ENCODE measurements at places on chromosomes 13 and 19.

GRCh38 chr13:34371645-34372395, 553.9 kb downstream of the RFC3 start:
- DNase-seq: no peak

GRCh38 chr13:27170516-27171243, 931 bp downstream of the USP12 start:
- DNase-seq: peak; percentile 71

DNA sequence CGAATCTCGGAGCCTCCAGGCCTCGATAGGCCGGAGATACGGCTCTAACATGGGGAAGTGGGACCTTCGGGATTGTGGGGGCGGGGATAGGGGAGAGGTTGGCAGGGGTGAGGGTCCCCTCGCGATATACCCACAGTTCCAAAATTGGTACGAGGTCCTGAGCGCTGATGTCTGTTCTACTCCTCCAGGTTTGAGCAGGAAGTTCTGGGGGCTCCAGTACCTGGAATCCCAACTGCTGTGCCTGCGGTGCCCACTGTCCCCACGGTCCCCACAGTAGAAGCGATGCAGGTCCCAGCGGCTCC, 447 bp downstream of the RBM42 start:
- DNase-seq: no peak

DNA sequence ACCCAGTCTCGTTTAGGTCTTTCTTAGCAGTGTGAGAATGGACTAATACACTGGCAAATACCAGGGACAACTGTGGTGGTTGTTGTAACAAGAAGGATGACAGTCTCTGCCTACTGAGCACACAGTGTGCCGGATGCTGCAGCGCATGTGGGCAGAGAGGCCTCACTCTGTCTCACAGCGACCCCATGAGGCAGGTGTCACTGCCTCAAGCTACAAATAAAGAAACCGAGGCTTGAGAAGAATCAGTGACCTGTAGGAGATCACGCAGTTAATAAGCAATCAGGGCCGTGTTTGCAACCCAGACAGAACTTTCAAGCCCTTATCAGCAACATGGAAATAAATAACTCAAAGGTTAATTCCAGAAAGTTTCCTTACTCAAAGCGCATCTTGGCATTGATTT, 40.5 kb upstream of the GAS6 start:
- DNase-seq: no peak

DNA sequence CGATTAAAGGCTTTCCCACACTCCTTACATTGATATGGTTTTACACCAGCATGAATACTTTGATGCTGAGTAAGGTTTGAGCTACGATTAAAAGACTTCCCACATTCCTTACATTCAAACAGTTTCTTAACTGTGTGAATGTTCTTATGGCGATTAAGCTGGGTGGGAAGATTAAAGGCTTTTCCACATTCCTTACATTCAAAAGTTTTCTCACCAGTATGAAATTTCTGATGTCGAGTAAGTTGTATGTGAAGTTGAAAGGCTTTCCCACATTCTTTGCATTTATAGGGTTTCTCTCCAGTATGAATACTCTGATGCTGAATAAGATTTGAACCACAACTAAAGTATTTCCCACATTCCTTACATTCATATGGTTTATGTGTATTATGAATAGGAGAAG, 20.0 kb downstream of the ZNF780B start:
- no peak for DNase-seq

GRCh38 chr19:43441716-43442115, 23.7 kb downstream of the LYPD3 start:
- DNase-seq: no peak

GRCh38 chr13:30431269-30431940, 9.1 kb downstream of the UBE2L5 start:
- DNase-seq: peak; percentile 22

GRCh38 chr19:53908935-53909415, at the start of gene CACNG7:
CACNG7 (plus strand) TSS chr19:53909278; CDS start chr19:53912832, 3,554 bp downstream.
- no peak for DNase-seq

GRCh38 chr19:887072-887471, 5.9 kb downstream of the MED16 start:
- DNase-seq: peak; percentile 80

GRCh38 chr13:40161931-40162330, 504.5 kb downstream of the FOXO1 start:
- DNase-seq: no peak

- no peak for DNase-seq
Measured at GRCh38 chr13:32107474-32107873, 75.9 kb downstream of the FRY start.

- DNase-seq: no peak
Measured at GRCh38 chr19:23283925-23284324, 33.7 kb upstream of the ZNF724 start.

- peak; percentile 34 for DNase-seq
Measured at GRCh38 chr13:95784900-95785290, 108.0 kb downstream of the DNAJC3 start.

GRCh38 chr13:100234524-100235136, 145.7 kb downstream of the PCCA start:
- DNase-seq: peak; percentile 47

DNA sequence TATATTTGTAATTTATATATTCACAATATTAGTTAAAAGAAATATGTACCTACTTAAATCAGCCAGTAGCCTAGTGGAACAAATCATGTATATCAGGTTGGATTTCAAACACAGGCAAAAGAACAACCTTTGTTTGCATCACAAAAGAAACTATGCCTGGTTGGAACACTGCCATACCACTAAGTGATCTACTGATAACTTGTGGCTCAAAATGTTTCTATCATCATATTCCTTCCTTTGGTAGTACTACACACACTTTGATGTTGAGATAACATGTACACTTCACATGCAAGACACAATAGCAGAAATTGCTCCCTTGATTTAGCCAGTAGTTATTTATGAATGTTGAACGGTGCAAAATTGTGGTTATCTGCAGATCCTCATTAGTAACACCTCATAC, 146.0 kb upstream of the GPC6 start:
- peak; percentile 57 for DNase-seq

GRCh38 chr13:84684048-84684662, 801.9 kb upstream of the SLITRK1 start:
- no peak for DNase-seq

DNA sequence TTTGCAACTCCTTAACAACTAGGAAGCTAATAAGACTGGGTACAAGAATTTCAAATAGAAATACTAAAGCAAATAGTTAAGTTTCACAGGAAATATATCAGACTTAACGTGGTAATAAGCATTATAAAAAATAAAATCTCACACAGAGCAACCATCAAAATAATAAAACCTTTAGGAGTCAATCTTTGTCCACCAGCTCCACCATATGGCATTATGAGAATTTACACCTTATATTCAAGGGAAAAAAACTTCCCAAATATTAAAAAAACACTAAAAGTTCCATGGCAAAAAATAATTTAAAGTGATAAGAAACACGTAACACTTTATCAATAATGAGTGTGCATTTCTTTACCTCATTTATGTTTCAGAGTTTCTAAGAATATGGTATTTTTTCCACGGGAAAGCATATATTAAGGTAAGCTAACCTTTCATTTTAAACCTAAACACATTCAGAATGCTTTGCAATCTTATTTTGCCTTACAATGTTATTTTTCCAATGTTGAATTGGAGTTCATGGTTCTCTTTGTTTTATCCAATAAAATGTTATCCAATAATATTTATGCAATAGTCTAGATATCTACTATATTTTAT, 423.2 kb upstream of the SGCG start:
- DNase-seq: peak; percentile 4

GRCh38 chr19:49766007-49766929, 533 bp upstream of the AP2A1 start:
- peak; percentile 100 for DNase-seq

DNA sequence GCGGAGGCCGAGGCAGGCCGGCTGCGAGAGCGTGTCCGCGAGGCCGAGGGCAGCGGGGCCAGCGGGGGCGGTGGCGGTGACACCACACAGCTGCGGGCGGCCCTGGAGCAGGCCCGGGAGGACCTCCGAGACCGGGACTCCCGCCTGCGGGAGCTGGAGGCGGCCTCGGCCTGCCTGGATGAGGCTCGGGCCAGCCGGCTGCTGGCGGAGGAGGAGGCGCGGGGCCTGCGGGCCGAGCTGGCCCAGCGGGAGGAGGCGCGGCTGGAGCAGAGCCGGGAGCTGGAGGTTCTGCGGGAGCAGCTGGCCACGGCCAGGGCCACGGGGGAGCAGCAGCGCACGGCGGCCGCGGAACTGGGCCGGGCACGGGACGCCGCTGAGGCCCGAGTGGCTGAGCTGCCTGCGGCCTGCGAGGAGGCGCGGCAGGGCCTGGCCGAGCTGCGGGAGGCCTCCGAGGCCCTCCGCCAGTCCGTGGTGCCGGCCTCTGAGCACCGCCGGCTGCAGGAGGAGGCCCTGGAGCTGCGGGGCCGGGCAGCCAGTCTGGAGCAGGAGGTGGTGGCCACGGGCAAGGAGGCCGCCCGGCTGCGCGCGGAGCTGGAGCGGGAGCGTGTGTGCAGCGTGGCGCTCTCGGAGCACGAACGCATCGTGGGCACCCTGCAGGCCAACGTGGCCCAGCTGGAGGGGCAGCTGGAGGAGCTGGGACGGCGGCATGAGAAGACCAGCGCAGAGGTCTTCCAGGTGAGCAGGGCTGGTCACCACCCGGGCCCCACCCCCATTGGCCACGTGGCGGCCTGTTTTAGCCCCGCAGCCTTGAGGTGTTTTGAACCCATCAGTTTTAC, 11.7 kb upstream of the EBI3 start:
- DNase-seq: no peak

DNA sequence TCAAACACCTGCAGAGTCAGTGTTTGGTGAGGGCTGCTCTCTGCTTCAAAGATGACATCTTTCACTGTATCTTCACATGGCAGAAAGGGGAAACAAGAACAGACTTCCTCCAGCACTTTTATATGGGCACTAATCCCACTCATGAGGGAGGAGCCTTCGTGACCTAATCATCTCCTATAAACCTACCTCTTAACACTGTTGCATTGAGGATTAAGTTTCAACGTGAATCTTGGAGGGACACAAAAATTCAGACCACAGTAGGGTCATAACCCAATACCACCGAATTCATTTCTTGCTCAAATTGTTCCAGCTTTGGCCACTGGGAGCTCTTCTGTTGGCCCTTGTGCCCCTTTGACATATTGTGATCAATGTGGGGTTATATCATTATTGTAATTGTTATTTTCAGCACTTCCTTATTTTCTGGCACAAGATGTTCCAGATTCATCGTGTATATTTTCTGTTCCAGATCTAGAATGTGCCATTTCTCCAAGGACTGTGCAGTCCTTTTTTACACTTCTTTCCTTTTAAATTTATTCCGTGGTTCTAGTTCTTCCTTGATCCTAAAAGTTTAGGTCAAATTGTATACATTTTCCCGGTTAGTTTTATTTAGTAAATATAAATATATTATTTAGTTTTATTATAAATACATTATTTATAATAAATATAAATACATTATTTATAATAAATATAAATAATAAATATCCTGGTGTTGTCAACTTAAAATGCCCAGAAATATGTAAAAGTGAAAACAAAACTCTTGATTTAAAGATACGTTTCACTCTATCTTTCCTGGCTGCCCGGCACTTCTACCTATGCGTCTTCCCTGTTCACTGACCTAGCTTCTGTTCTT, 35.5 kb upstream of the IGFL4 start:
- no peak for DNase-seq

DNA sequence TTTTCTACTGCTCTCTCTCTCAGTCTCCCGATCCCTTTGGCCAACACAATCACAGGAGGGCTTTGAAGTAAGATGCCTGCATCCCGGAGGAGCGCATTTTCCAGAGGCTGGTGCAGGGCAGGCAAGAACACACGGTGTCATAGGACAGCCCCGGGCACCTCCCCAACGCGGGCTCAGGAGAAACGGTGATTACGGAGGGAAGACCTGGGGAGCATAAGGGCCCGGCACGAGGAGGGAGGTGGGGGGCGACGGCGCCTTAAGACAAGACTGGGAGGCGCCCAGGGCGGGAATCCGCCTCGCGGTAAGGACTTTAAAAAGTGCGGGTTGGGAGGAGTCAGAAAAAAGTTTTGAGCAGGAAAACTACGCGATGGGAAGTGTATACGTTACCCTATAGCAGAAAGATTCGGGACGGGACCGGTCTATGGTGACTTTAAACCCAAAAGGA, 18.7 kb upstream of the ZNF888 start:
- peak; percentile 38 for DNase-seq

DNA sequence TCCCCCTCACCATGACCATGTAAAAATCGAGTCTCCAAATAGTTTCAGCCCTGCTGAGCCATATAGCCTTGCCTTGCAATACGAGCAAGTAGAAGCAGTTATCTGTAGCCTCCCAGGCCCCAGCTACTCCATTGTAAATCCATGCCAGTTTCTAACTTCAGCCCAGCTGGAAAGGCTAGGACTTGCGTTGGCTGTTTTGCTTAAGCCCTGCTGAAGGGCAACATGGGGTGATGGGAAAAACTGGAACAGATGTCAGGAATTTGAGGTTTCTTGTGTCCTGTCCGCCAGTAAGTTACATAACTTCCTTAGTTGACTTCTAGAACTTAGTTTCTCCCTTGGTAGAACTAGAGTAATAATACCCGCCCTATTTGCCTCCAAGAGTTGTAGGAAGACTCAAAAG, 216.0 kb upstream of the SERP2 start:
- no peak for DNase-seq

DNA sequence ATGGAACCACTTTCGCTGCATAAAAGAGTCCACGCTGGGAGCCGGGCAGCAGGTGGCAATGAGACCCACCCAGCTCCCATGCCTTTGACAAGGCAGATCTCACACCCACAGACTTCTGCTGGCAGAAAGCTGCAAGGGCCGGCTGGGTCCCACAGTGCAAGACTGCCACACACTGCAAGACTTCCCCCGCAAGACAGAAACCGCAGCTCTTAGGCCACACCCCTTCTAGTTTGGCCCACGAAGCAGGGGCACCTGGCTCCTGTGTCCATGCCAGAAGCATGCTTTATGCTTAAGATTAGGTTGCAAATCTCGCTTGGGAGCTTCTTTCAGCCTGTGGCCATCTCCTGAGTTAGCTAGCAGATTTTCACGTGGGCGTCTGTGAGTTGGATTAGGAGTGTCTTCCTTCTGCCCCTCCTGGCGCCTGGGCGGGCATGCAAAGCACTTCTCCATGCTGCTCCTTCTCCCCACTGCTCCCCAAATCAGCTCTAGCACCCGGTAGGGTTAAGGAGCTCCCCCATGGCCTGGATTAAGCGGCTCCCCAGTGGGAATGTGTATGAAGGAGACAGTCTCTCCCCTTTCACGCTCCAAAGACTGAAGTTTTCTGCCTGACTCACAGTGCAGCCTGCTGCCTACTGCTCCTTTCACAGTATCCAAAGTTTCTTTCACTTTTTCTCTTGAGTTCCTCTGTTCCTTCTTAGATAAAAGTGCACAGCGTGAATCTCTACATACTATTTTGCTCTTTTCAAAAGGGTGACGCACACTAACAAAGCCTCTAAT, 17.7 kb downstream of the GPC6 start:
- DNase-seq: peak; percentile 66

DNA sequence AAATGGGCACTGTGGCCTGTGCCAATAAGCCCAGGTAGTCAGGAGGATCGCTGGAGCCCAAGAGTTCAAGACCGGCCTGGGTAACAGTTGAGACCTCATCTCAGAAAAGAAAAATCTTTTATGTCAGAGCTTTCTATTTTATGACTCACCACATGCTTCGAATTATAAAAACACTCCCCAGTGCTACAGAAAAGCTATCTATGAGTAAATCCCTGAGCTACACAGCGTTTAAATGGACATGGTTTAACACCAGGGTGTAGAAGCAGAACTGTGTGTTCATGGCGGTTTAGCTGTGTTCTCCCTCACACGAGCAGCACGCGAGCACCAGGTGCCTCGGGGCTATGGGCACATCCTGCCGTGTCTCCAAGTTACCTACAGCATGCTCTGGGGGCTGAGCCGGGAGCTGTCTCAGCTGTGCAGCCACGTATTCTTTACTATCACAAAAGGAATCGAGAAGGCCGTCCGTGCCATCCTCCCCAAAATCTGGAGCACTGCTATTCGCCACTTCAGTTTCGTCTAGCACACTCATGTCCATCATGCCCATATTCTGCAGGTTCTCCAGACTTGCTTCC, 6.7 kb downstream of the SAFB2 start:
- peak; percentile 42 for DNase-seq
